Mammary epithelial cell (primary cell): ENCODE measurements at places on chromosomes 4 and X. TPM values are rescaled to one million over a fixed set of nuclear protein-coding genes. Genes with fewer than 3 reads are reported as not detected.

SEPTIN6 gene
- total RNA-seq, result 6.4 and 11.4 TPM in 2 replicates

H2AZ1 gene
- 121 TPM for total RNA-seq

DNA sequence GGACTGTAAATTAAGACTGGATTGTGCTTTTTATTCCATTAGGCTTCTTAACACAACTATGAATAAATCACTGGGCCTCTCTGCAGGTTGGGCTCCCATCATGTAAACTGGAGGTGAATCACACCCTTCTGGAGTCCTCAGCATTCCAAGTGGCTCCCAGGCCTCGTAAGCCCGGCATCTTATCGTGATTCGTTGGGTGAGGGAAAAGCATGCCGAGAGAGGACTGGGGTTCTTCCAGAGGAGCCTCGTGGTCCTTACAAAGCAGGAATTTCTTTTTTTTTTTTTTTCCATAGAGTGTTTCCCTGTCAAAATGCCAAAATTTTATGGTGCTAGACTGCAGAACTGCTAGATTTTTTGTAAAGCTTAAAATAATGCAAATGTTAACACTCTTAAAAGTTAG lies 20.0 kb downstream of the CLDN22 start:
- DNase-seq, result no peak

DNA sequence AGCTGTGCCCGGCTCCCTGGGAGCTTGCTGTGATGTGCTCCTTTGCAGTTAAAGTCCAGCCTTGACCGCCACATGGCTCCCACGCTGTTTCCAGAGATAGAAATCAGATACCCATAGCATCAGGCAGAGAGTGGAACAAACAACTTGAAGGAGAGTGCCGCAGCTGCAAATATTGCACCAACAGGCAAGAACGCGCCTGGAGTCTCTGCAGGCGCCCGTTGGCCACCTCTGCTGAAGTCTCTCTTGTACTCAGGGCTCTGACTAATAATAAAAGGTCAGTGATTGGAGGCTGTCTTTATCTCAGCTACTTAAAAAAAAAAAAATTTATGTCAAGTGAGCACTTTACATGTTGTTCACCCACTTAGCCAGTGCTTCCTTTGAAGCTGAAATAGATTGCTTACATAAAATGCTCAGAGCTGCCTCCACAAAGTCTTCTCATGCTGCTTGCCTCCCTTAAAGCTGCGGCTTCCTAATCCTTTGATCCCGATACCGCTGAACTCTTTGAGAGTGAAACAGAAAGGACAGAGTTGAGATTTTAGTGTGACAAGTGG lies 30.9 kb upstream of the TENM3 start:
- peak; percentile 50 for DNase-seq

FHDC1 gene
- 9.7 and 13.3 TPM in 2 replicates for total RNA-seq
